Body of pancreas (tissue), 4 donors: ENCODE measurements at places on chromosomes 3 and 15. TPM values are rescaled to one million over a fixed set of nuclear protein-coding genes. Genes with fewer than 3 reads are reported as not detected.

ZBED2 gene
- not detected for total RNA-seq

MKRN3 gene
- total RNA-seq, result 0.26 TPM

VILL gene
- total RNA-seq, result 10.4 TPM

AMIGO3 gene
- total RNA-seq, result 2.1 TPM

DNA sequence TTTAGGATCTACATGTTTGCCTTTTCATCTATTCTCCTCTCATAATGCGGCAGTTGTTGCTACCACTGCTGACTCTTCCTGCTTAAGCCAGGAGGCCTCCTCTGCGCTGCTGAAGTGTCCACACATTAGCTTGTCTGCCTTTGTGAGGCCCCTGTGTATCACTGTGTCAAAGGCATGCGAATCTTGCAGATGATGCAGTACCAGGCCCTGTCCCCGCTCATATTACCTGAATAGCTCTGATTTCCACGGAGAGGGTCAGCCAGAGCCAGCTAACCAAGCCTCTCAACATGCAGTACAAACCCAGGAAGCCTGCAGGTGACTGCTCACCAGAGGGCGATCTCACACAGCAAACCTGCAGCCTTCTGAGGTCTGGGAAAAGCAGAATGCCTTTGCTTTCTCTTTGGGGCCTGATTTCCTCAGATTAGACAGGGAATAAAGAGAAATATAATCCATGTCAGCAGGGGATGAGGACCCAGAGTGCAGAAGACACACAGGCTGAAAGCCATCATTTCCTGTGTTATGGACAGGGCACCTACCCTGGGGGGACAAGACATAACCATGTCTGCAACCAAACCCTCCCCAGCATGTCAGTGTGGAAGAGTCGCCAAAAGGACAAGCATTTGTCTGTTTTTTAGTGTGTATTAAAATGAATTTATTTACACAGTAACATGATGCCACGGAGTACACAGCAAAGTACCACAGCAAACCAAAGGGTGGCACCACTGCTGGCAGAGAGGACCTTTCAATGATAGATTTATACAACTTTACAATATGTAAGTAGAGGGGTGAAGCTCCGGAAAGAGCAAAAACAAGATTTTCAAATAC is 36.8 kb upstream of the TSPAN3 start:
- no peak overlapping the region for H3K27ac ChIP-seq
- H3K36me3 ChIP-seq, result no peaks in the 10 kb centered on the region
- no peaks in the 10 kb centered on the region for H3K27me3 ChIP-seq
- H3K4me3 ChIP-seq, result no peak overlapping the region
- peaks cover 4% of the 10 kb centered on the region for H3K4me1 ChIP-seq

- H3K4me1 ChIP-seq, result no peaks in the 10 kb centered on the region
- no peak overlapping the region for H3K4me3 ChIP-seq
- H3K27ac ChIP-seq, result peak overlapping the region; percentile 43
- H3K27me3 ChIP-seq, result no peaks in the 10 kb centered on the region
- H3K36me3 ChIP-seq, result no peaks in the 10 kb centered on the region
These were observed 6.5 kb upstream of the ALDH1A3 start for GRCh38 chr15:100873029-100873677.

DNA sequence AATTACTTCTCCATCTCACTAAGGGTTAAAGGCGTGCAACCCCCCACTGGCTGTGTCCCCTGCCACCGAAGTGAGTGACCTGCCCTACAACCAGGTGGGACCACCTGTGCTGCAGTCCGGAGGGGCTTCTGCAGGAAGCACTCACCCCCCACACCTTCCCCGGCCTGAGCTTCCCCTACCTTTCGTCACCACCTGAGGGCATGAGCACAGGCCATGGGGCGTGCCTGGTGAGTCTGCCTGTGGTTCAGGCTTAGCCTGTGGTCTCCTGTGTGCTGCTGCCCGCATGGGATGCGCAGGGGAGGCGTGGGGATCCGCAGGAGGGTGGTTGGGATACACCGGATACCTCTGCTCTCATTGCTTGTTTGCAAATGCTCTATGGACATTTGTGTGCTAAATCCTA is 46.0 kb downstream of the KLHL25 start:
- no peak for DNase-seq
- no peak overlapping the region for H3K4me3 ChIP-seq
- peaks cover 26% of the 10 kb centered on the region for H3K4me1 ChIP-seq

GRCh38 chr3:105417525-105418289 is 51.0 kb downstream of the ALCAM start:
- H3K4me3 ChIP-seq, result no peak overlapping the region
- no peaks in the 10 kb centered on the region for H3K27me3 ChIP-seq
- H3K4me1 ChIP-seq, result peaks cover 10% of the 10 kb centered on the region

DNA sequence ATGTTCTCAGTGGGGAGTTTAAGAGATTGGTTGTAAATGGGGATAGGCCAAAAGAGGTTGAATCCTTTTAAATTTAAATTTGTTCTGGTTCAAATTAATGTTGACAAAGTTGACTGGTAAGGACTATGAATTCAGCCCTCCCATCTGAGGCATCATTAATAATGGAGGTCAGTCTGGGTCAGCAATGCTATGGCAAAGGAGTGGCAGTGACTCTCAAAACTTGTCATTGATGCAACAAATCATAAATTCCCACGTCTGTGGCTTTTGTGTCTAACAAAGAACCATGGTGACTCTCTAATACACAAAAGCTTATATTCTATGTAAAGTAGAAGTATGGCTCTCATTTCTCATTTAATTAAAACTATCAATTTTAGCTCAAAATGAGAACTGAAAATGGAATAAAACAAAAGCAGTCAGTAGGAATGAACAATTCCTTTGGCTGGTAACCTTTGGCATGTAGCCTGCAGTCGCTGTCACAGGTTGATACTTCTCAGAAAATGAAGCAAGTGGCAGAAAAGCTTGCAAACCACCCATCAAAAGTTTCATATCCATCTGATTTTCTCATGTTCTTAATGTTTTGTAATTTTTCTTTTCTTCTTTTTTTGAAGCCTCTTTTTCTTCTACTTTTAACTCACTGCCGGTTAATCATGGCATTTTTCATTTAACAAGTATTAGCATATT is 12.2 kb upstream of the ZBED2 start:
- H3K4me3 ChIP-seq, result no peak overlapping the region
- no peaks in the 10 kb centered on the region for H3K36me3 ChIP-seq
- H3K27me3 ChIP-seq, result no peaks in the 10 kb centered on the region
- no peak overlapping the region for H3K27ac ChIP-seq

DNA sequence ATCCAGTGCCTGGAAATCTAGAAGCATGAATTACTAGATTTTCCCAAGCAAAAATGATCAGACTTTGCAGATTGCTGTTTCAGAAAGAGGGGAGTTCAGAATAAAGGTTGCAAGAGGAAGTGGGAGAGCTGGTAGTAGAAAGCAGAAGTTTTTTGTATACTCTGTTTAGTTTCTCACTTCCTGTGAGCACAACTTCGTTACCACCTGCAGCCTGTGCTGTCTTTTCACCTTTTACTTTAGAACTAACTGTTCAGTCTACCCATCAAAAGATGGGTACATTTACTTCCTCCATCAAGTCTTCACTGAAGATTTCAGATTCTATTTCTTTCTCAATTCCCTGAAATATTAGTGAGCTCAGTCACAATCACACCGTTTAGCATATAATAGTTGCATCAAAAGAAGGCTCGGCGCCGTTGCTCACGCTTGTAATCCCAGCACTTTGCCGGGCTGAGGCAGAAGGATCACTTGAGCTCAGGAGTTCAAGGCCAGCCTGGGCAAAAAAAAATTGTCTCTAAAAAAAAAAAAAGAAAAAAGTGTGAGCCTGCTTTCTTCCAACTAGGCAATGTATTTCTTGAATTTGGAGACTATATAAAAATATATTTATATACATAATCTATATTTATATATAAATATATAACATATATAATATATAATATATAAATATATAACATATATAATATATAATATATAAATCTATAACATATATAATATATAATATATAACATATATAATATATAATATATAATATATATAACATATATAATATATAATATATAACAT is 1.8 kb upstream of the CEP97 start:
- H3K36me3 ChIP-seq, result no peaks in the 10 kb centered on the region
- H3K4me1 ChIP-seq, result peaks cover 7% of the 10 kb centered on the region
- H3K27ac ChIP-seq, result no peak overlapping the region
- H3K27me3 ChIP-seq, result no peaks in the 10 kb centered on the region

DNA sequence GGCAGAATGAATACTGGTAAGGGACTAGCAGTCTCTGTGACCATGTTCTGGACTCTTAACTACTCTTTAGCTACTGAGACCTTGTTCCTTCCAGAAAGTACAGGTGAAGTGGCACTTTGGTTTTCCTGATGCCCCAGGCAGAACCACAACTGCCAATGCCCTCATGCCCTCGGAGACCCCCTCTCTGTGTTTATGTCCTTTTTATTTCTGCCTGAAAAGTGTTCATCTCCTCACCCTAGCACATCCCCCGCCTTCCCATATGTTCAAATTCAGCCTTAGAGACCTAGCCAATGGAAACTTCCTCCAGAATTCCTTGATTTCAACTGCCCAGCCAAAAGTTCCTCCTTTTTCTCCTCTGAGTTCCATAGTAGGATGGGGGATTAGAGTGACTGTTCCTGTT is 23.3 kb upstream of the RASGRF1 start:
- H3K36me3 ChIP-seq, result no peaks in the 10 kb centered on the region
- no peak for DNase-seq
- no peaks in the 10 kb centered on the region for H3K27me3 ChIP-seq
- no peak overlapping the region for H3K27ac ChIP-seq

GRCh38 chr3:188889054-188889491 is 282.7 kb upstream of the TPRG1 start:
- no peak overlapping the region for H3K27ac ChIP-seq
- H3K36me3 ChIP-seq, result no peaks in the 10 kb centered on the region
- H3K27me3 ChIP-seq, result no peaks in the 10 kb centered on the region
- no peak for DNase-seq
- H3K4me1 ChIP-seq, result no peaks in the 10 kb centered on the region
- H3K4me3 ChIP-seq, result no peak overlapping the region

DNA sequence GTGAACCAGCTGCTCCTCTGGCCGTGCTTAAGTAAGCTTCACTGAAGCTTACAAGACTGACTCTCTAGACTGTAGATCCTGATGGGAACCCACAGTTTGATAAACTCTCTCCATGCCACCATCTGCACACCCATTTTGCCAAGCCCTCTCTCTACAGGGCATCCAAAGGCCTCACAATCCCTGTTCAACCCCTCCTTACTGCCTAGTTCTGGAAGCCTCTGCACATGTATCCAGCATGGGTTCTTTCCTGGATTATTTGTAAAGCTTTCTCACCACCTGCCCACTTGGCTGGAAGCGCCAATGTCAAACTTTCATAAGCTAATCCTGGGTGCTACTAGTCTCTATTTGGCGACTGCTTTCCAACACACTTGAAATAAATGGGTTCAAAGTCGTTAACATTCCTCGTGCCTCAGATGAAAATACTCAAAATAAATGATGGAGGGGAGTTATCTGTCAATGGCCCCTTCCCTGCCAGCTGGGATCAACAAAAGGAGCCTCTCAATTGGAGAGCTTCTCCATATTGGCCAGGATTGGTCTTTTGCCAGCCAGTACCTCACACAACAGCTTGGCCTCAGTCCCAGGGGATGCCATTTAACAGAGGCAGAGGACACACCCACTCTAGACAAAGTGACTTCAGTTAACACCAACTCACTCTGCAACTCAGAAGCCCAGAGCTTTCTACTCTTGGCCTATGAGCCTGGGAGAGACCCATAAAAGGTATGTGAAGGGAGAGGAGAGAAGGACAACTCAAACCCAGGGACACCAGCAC is 48.1 kb downstream of the SH3BP5 start:
- DNase-seq, result no peak
- H3K27me3 ChIP-seq, result no peaks in the 10 kb centered on the region
- no peaks in the 10 kb centered on the region for H3K4me1 ChIP-seq
- no peak overlapping the region for H3K4me3 ChIP-seq

GRCh38 chr3:8713901-8714759 is 19.5 kb upstream of the CAV3 start:
- H3K27me3 ChIP-seq, result no peaks in the 10 kb centered on the region
- H3K4me3 ChIP-seq, result no peak overlapping the region
- no peak overlapping the region for H3K27ac ChIP-seq

DNA sequence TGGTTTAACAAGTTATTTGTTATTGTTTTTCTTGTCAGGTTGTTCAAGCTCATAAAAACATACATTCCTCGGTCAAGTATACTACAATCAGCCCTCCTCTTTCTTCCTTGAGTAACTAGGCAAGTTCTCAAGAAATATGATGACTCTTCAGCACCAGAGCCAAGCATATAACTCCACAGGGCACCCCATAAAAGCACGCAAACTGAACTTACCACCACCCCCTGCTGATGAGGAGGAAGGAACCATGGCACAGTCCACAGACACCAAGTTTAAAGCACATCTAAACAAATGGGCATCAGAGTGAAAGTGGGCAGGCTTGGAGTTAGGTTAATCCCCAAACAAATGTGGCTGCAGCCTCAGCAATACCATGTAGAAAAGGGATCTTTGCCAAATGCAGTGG is 5.3 kb downstream of the IP6K2 start:
- H3K4me1 ChIP-seq, result peaks cover 62% of the 10 kb centered on the region
- H3K36me3 ChIP-seq, result peaks cover 7% of the 10 kb centered on the region
- H3K4me3 ChIP-seq, result no peak overlapping the region

- H3K4me3 ChIP-seq, result no peak overlapping the region
- H3K4me1 ChIP-seq, result peaks cover 26% of the 10 kb centered on the region
- DNase-seq, result no peak
- H3K27me3 ChIP-seq, result no peaks in the 10 kb centered on the region
- H3K27ac ChIP-seq, result no peak overlapping the region
These were observed 90.4 kb downstream of the TBC1D2B start for GRCh38 chr15:77986891-77987764.

- H3K36me3 ChIP-seq, result no peaks in the 10 kb centered on the region
- peaks cover 5% of the 10 kb centered on the region for H3K4me1 ChIP-seq
- H3K27me3 ChIP-seq, result no peaks in the 10 kb centered on the region
- DNase-seq, result no peak
- H3K4me3 ChIP-seq, result no peak overlapping the region
- no peak overlapping the region for H3K27ac ChIP-seq
These were observed 3.1 kb upstream of the EXOG start for GRCh38 chr3:38493031-38493430.

- H3K36me3 ChIP-seq, result no peaks in the 10 kb centered on the region
- no peaks in the 10 kb centered on the region for H3K27me3 ChIP-seq
- no peak overlapping the region for H3K4me3 ChIP-seq
- DNase-seq, result peak; percentile 66
These were observed 234.9 kb downstream of the NEK10 start for GRCh38 chr3:27134171-27134796.

DNA sequence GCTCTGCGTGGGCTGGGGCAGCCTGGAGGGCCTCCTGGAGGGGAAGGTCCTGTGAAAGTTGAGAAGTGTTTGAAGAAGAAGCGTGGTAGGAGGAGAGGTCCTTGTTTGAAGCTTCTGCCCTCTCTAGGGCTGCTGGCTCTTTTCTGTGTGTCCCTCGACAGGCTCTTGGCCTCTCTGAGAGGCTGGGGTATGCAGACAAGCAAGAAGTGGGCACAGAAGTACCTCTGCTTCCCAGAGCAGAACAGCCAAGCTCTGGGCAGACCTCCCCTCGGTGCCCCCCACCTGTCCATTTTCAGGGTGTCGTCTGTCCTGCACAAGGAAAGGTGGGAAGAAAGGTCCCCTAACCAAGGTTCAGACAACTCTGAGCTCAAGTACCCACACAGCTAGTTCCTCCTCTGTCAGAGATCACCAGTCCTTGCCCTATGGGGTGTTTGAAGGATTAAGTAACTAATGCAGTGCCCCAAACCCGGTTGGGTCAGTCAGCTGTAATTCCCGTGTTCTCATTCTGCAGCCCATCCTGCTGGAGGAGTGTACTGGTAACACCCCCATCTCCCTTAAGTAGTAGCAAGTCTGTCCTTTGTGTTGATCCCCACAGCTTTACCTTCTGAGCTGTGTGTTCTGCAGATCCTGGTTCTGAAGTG is 6.3 kb downstream of the CSK start:
- H3K36me3 ChIP-seq, result no peaks in the 10 kb centered on the region
- DNase-seq, result no peak
- no peak overlapping the region for H3K27ac ChIP-seq
- peaks cover 34% of the 10 kb centered on the region for H3K4me1 ChIP-seq
